ENCODE measurements at places on chromosomes 2 and 18.

GRCh38 chr2:105722726-105723297 lies 21.9 kb upstream of the NCK2 start:
- no peak for DNase-seq

DNA sequence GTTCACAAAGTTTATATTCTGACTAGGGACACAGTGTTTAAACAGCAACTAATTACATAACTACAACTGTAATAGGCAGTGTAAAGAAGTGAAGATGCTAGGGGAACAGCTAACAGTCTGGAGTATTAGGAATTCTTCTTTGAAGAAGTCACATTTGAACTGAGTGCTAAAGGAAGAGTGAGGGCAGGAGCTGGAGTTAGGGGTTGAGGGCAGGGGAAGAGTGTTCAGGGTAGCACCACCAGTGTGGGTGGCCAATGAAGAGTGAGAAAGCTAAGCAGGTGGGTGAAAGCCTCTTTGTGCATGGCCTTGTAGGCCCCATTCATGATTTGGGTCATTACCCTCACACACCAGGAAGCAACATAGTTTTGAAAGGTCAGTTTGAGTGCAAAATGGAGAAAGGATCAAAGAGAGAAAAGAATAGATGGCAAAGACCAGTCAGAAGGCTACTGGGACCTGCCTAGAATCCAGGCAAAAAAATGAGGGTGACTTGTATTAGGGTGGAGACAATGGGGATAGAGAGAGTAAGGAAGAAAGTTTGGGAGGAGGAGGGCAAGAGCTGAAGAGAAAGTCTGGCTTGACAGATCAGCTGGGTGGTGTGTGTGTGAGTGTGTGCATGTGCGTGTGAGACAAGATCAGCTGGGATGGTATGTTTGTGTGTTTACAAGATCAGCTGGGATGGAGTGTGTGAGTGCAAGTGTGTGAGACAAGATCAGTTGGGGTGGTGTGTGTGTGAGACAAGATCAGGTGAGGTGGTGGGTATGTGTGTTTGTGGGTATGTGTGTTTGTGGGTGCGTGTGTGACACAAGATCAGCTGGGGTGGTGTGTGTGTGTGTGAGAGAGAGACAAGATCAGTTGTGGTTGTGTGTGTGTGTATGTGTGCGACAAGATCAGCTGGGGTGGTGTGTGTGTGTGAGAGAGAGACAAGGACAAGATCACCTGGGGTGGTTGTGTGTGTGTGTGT lies 43.6 kb upstream of the AGPS start:
- no peak for DNase-seq

DNA sequence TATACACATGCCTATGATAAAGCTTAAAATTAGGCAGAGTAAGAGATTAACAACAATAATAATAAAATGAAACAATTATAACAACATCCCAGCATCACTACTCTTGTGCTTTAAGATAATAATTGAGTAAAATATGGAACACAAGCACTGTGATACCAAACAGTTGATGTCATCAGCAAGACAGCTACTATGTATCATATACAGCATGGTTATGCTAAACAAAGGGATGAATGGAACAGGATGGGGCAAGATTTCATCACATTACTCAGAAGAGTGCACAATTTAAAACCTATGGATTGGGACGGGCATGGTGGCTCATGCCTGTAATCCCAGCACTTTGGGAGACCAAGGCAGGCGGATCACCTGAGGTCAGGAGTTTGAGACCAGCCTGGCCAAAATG lies 1221.0 kb downstream of the SUCLG1 start:
- no peak for DNase-seq

DNA sequence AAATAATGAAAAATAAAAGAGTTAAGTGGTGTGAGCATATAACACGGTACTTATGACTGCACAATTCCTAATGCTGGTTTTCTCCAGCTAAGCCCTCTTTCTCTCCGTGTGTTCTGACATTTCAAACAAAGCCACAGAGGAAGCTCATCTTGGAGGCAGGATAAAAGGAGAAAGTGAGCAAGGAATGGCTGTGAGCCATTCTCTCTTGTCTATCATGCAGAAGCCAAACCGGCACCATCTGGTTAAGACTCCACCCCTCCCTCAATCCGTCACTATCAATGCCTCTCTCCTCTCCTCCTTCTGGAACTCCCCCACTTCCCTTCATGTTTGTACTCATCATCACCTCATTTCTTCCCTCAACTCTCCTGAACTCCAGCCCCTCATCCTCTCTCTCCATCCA lies 210.4 kb downstream of the TMEM163 start:
- DNase-seq: no peak

DNA sequence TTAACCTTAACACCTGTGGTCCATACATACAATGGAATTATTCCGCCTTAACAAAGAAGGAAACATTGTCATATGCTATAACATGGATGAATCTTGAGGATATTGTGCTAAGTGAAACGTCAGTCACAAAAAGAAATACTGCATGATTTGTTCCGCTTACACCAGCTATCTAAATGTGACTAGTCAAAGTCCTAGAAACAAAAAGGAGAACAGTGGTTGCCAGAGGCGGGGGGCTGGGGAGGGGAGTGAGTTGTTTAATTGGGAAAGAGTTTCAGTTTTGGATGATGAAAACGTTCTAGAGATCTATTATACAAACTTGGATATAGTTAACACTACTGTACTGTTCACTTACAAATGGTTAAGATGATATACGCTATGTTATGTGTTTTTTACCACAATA lies 72.0 kb downstream of the SPRED2 start:
- no peak for DNase-seq

DNA sequence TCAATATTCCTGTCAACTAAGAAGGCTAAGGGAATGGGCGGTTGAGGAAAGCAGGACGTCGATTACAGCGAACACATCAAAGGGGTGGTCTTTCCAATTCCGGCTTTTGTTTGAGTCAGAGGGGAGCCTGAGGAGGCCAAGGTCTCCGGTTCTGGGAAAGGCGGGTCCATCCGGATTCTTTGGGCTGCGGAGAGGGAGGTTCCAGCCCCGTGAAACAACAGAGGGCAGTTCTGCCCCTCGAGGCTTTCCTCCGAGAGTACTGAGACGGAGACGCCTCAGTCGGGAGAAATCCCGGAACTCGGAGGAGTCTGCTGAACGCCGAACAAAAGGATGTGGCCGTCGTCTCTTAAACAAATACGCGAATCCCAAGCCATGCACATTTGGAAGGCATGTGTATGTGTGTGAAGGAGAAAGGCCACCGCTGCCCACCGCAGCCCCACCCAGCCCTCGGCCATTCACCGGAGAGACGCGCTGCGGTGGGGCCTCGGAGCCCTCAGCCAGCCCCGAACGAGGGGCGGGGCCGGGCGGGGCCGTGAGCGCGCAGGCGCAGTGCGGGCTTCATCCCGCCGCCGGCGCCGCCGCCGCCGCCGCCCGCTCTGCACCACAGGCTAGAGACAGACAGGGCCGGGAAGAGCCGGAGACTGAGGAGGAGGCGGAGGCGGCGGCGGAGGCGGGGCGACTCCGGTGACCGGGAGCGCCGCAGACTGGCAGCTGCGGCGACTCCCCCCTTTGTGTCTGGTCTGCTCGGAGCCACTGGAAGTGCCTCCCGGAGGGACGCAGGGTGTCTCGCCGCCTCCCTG lies at the start of gene BMPR2:
TSS of gene BMPR2 (plus strand) at position 719 of the 800 bp plus-strand sequence. CDS start 1,148 bp downstream, outside the sequence.
- peak; percentile 71 for DNase-seq

GRCh38 chr18:58552057-58552461 lies 76.8 kb downstream of the ALPK2 start:
- DNase-seq: no peak

DNA sequence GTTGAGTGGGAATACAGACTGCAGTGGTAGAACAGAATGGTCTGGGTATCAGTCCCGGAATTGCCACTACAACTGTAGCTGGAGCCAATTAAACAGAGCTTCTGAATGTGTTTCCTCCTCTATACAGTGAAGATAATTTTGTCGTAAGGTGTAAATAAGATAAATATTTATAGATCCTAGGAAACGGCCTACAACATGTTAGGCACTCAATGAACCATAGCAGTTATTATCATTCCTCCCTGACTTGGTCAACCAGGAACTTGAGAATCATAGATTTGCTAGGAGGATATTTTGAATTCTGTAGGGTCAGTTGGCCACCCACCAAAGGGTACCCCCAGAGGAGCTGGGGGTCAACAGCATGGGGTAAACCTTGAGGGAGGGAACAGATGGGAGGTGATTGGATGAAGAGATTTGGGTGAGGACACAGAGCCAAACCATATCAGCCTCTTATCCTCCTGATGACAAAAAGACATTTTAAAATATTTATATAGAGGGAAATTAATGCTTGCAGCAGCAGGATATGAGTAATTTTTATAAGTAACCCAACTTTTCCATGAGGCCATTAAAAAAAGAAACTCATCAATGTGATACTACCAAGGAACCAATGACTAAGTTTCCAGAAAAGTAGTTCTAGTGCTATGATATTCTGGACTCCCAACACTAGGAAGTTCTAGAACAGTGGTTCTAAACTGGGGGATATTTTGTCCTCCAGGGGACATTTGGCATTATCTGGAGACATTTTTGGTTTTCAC lies 4.0 kb downstream of the DHRS9 start:
- no peak for DNase-seq

DNA sequence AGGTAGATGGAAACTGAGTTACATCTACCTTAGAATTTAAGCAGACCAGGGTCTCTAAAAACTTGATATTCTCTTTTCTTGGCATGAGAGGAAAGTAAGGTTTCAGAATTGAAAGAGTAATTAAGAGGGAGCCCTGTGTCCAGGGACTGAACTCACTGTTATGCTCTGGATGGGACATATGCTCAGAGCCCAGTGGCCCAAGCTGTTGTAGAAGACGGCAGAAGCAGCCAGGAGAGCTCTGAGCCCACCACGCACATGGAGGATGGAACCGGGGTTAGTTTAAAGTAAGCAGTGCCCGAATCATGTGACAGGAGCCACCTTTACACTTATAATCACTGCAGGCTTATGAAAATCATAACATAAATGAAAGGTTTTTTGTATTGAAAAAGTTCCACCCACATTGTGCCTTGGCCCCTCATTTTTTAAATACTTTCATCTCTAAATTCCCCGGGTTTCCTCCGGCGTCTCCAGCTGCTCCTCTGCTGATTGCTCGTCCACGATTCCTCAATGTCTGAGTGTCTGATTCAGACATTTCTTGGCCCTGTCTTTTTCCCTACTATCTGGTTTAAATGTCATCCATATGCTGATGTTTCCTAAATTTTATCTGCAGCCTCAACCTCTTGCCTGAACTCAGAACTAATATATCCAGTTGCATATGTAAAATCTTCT lies 36.1 kb upstream of the SPTBN1 start:
- no peak for DNase-seq

DNA sequence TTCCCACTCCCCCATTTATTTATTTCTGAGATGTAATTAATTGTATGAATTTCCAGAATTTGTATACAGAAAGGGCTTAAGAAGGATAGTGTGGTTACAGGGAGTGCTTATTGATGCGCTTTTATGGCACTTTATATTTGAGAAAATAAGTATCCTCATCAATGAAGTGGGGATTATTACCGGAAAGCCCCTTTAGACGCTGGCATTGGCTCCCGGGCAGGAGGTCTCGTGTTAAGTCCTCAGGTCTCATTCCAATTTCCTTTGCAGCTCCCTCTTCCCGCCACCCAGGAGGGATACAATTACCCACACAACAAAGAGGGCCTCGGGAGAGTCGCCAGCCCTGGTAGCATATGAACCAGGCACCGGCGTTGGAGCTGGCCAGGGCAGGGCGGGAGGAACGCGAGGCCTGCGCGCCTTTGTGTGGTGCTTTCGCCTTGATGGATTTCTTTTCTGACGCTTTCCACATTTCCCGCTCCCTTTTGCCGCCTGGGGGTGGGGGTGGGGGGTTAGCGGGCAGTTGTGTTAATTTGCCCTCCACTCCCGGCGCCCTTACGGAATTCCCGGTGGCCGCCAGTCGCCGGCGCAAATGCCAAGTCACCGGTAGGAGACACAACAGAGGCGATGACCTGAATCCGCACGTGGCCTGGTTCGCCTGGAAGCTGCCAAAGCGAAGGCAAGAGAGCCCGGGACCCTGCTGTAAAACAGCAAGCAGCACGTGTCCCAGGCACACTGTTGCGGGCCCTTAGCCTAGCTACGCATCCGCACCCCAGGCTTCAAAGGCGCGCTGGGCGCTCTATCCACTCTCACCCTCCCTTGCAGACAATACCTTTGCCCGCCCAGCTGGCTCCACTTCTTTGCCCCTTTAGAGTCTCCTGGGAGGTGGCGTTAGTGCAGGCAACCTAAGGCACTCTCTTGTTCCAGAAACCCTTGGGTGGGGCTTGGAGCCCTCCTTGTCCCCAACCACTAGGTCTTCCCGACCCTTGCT lies 3.3 kb downstream of the GAD1 start:
- no peak for DNase-seq

- no peak for DNase-seq
Observed at GRCh38 chr2:165870346-165870745, 76.3 kb upstream of the GALNT3 start.

DNA sequence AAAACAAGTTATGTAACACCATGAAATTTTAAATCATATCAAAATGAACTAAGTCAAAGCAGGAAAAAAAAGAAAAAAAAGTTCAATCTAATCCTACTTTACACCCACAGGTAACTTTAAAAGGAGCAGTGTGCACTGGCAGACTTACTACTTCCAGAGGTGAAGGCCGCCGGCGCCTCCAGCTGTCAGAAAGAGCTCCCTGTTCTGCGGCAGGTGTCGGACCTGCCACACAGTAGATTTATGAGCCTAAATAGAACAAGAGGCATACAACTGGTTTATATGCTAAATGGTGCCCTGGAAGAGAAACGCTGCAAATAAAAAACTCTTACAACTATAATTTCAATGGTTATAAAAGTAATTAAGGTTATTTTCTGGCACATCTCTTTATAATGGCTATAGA lies 23.1 kb upstream of the PNO1 start:
- no peak for DNase-seq

- DNase-seq: no peak
Observed at GRCh38 chr18:34501553-34501952, 208.5 kb upstream of the DTNA start.

- DNase-seq: no peak
Observed at GRCh38 chr2:178473931-178474330, 4.5 kb downstream of the FKBP7 start.

DNA sequence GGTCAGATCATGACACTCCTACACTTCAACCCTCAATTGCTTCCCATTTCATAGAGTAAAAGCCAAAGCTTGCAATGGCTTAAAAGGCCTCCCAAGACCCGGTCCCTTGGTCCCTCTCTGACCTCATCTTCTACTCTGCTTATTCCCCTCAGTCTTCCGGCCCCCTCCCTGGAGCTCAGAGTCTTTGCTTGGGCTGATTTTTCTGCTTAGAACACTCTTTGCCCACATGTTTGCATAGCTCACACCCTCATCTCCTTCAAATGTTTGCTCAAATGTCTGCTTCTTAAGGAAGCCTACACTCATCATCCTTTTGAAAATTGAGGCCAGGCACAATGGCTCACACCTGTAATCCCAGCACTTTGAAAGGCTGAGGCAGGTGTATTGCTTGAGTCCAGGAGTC lies 65.6 kb upstream of the CAPN13 start:
- DNase-seq: no peak

GRCh38 chr2:127656569-127657231 lies 10.7 kb downstream of the GPR17 start:
- DNase-seq: no peak

- DNase-seq: peak; percentile 3
Observed at GRCh38 chr2:193267496-193268002, 1072.8 kb upstream of the TMEFF2 start.

GRCh38 chr18:25759111-25759510 lies 331.3 kb downstream of the SS18 start:
- no peak for DNase-seq
